ENCODE measurements at places on chromosomes 13 and 19. TPM values are rescaled to one million over a fixed set of nuclear protein-coding genes. Genes with fewer than 3 reads are reported as not detected.

Gene ATP8B3
- 1.8 TPM for total RNA-seq

Gene KASH5
- not detected for total RNA-seq

GRCh38 chr13:55410398-55411330 is 1730.1 kb upstream of the PRR20A start:
- H3K4me3 ChIP-seq: no peak overlapping the region
- no peaks in the 10 kb centered on the region for H3K4me1 ChIP-seq
- no peak overlapping the region for H3K27ac ChIP-seq
- no peaks in the 10 kb centered on the region for H3K27me3 ChIP-seq
- no peak for DNase-seq
- H3K36me3 ChIP-seq: no peaks in the 10 kb centered on the region

- H3K27me3 ChIP-seq: no peaks in the 10 kb centered on the region
- no peak overlapping the region for H3K27ac ChIP-seq
These were observed 12.5 kb downstream of the TM6SF2 start for GRCh38 chr19:19260417-19261214.

DNA sequence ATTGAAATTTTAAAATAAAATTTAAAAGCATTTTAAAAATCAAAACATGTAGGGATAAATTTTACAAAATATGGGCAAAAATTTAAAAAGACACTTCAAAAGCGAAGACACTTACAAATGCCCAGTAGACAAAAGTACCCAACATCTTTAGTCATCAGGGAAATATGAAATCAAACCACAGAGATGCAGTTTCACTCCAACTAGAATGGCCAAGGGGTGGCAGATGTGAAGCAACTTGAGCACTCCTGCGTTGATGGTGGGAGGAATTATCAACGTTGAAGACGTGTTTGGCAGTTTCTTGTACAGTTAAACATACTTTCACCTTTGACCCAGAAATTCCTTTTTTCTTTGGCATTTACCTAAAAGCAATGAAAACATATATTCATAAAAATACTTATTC is 518.0 kb upstream of the SGCG start:
- H3K4me3 ChIP-seq: no peak overlapping the region
- DNase-seq: no peak
- no peaks in the 10 kb centered on the region for H3K36me3 ChIP-seq
- H3K27ac ChIP-seq: no peak overlapping the region

GRCh38 chr19:13228561-13228960 is 78.3 kb downstream of the IER2 start:
- no peak overlapping the region for H3K4me3 ChIP-seq
- no peaks in the 10 kb centered on the region for H3K36me3 ChIP-seq
- no peak overlapping the region for H3K27ac ChIP-seq
- no peaks in the 10 kb centered on the region for H3K27me3 ChIP-seq
